ENCODE measurements at places on chromosomes 7 and 10.

DNA sequence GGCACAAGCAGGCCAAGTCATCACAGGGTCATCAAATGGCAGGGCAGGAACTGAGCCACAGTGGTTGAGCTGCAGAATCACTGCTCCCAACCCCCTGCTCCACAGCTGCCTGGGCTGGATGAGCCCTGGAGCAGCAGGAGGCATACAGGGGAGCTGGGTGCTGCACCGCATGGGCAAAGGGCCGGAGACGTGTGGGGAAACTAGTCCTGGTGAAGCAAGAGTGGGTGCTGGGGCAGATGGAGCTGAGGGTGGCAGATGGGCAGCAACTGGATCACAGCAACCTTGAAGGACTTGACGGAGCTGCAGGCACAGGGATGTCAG is 16.0 kb upstream of the VOPP1 start:
- DNase-seq = no peak

DNA sequence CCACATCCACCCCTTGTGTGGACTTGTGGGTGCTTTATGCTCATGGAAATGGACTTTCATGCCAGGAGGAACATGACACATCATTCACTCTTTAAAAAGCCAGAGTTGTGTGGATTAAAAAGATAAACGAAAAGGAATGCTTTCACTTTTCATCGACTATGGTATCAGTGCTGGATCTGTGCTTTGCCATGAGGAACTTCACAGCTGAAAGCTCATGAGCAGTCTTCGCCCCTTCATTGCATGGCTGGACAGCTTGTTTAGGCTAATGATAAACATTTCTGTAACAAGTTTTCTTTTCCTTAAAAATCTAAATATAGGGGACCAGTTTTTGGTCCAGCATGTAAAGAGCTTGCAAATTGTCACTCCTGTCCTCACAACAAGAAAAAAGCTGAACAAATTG is 173.6 kb upstream of the NPS start:
- DNase-seq = no peak

GRCh38 chr10:37711617-37712488 is 145.6 kb downstream of the ZNF248 start:
- no peak for DNase-seq

- DNase-seq = no peak
Measured at GRCh38 chr7:63117-63480, 129.3 kb upstream of the FAM20C start.

DNA sequence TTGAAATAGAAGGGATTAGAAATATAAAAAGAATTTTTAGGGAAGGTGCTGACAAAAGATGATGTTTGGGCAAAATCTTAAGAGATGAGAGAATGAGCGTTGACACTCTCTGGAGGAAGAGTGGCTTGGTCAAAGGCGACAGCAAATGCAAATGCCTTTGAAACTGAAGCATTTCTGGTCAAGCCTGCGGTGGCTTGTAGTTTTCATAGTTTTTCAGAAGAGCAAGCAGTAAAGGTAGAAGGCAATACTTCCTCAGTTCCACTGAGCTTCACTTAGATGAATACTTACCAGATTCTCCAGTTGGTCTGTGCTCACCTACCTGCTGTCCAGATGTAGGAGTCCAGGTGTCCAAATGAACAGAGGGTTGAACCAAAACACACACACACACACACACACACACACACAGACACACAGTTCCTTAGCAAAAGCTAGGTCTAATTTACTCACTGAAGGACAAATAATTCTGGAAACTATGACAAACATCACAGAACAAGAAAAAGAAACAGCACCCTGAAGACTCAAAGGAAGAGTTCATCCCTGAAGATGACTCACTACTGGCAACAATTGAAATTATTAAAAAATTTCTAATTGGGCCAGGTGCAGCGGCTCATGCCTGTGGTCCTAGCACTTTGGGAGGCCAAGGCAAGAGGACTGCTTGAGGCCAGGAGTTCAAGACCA is 12.1 kb upstream of the STK17A start:
- no peak for DNase-seq

GRCh38 chr10:131899695-131900349 is 986 bp upstream of the PPP2R2D start:
- DNase-seq = no peak

GRCh38 chr7:52753855-52754254 is 281.6 kb upstream of the POM121L12 start:
- DNase-seq = no peak

- DNase-seq = no peak
Measured at GRCh38 chr10:5360318-5360915, 4.3 kb upstream of the UCN3 start.

DNA sequence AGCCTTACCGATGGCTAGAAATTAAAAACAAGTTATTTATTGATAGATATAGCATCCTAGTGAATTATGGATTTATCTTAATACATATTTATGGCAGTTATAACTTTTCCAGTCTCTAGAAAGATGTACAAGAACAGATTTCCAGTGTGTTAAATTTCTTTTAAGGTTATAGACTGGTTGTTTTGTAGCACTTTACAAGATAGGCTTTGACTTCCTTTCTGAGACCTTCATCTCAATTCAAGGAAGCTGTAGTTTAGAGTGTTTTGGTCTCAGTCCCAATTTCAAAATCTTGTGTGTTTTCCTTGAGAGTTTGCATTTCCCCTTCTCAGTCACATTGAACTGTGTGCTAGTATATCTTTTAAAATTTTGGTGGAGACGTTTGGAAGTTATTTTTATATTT is 30.1 kb downstream of the PLEKHA1 start:
- no peak for DNase-seq

GRCh38 chr7:76133839-76134238 is 67.9 kb upstream of the SRRM3 start:
- DNase-seq = no peak

DNA sequence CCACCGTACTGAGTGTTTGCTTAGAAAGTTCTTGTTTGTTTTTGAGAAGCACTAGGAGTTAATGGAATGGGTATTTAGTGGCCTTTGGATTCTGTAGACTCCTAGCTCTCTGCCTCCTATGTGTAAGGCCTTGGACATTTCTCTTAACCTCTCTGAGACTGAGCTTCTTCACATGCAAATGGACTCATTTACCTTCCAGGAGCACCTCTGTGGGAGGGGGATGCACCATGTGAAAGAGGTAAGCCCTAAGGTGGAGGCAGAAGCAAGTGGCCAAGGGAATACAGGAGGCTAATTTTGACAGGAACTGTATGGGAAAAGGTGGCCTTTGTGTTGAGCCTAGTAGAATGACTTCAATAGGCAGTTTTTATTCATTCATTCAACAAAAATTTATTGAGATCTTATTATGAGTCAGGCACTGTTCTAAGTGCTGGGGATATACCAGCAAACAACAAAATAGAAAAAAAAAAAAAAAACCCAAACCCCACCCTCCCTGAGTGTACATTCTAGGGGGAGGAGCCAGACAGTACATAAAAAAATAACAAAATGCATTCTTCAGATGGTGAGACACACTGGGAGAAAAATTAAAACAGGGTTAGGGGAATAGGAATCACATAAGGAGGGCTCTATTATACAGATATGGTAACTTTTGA is 9.2 kb upstream of the EPHA1 start:
- DNase-seq = no peak

GRCh38 chr10:90816466-90816865 is 41.4 kb downstream of the HTR7 start:
- no peak for DNase-seq

- no peak for DNase-seq
Measured at GRCh38 chr10:75404815-75405597, 3.4 kb upstream of the ZNF503 start.

GRCh38 chr10:43093423-43094076 is 16.7 kb downstream of the RET start:
- DNase-seq = no peak

DNA sequence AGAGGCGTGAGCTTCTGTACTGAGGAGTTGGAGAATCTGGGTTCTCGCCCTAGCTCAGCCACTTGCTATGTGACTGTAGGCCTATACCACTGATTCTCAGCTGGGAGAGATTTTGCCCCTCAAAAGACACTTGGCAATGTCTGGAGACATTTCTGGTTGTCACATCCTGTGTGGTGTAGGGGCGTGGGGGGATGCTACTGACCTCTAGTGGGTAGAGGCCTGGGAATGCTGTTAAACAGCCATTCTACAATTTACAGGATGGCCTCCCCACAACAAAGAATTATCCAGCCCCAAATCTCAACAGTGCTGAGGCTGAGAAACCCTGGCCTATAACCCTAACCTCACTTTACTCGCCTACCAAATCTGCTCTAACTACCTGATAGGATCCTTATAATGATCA is 58.8 kb upstream of the GAD2 start:
- no peak for DNase-seq

DNA sequence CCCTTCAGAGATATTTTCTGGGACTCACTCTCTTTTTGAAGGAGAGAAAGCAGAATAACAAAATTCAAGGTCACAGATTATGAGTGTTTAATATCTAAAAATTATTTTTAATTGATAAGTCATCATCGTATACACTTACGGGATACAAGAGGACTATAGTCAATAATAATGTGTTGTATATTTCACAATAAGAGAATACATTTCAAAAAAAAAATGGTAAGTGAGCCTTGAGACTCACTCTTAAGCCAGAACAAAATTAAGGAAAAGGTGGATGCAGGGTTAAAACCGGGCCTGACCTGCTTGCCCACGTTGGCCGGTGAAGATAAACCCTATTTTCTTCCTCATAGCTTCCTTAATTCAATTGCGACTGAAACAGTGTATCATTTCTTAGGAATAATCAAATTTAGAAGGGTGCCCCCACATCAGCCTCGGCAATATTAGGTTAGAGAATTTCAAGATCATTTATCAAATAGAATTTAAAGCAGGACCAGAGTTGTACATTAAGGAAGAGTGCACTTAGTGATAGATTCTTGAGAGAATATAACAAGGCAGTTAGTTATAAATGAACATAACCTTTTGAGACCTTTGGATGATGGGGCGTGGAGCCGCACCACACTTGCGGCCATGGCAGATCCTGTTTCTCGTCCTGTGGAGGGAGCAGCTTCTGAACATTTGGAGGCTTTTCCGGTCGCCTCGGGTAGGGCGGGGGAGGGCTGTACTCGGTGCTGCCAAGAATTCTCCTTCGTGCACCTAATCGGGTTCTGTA is 321.8 kb downstream of the PAXIP1 start:
- no peak for DNase-seq

- no peak for DNase-seq
Measured at GRCh38 chr10:3452683-3453361, 280.2 kb upstream of the PITRM1 start.

- no peak for DNase-seq
Measured at GRCh38 chr7:2904202-2904601, 60.1 kb upstream of the GNA12 start.

DNA sequence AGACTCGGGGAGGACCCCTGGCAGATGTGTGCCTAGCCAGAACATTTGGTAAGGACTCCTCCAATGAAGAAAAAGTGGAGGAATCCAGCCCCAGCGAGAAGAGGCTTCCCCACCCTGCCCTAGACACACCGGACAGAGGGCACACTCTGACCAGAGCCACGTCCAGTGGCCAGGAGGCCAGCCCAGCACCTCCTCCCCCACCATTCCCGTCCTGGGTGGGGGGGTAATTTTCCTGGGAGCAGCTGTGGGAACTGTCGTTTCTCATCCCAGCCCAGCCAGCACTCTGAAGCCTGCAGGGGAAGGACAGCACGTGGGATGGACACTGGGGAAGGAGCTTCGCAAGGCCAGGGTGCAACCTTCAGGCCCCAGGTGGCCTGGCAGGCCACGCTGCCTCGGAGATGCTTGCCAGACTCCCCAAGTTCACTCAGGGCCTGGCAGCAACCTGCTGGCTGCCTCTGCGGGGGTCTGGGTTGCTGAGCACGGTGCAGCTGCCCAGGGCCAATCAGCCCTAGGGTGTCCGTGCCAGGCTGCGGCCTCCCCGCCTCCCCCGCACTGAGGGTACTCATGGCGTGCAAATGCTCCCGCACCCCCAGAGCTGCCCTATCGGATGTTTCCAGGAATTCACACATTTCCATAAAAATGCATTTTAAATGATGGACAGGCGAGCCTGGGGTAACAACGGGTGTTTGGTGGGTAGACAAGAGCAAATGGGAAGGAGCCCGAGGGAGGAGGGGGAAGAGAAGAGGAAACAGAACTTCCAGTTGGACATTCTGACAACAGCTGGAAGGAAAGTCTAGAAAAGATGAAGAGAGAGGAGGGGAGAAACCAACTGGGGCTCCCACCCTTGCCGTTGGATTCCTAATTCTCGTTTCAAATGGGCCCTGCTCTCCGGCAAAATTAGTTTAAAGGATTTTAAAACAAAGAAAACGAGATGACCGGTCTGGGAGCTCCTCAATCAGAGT is 1.9 kb upstream of the EN2 start:
- no peak for DNase-seq

- DNase-seq = no peak
Measured at GRCh38 chr10:124588736-124589490, 127.3 kb downstream of the LHPP start.

GRCh38 chr10:44651834-44652233 is 259.3 kb upstream of the TMEM72 start:
- no peak for DNase-seq

DNA sequence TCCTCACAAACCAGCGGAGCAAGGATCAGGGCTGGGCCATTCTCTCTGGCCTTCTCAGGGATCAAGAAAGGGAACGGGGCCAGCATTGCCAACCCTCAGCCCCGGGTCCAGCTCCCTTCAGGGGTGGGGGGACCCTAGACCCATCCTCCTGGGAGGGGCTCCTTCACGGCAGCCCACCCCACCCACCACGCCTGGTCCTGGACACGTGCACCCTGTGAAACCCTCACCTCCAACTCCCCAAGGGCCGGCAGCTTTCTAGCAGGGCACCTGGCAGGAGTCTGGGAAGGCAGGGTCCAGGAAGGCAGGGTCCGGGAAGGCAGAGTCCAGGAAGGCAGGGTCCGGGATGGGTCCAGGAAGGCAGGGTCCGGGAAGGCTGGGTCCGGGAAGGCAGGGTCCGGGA is 46.6 kb upstream of the ADGRA1 start:
- no peak for DNase-seq

- no peak for DNase-seq
Measured at GRCh38 chr10:110074758-110075671, 67.2 kb downstream of the ADD3 start.

GRCh38 chr10:32985775-32986350 is 27.8 kb upstream of the ITGB1 start:
- no peak for DNase-seq

DNA sequence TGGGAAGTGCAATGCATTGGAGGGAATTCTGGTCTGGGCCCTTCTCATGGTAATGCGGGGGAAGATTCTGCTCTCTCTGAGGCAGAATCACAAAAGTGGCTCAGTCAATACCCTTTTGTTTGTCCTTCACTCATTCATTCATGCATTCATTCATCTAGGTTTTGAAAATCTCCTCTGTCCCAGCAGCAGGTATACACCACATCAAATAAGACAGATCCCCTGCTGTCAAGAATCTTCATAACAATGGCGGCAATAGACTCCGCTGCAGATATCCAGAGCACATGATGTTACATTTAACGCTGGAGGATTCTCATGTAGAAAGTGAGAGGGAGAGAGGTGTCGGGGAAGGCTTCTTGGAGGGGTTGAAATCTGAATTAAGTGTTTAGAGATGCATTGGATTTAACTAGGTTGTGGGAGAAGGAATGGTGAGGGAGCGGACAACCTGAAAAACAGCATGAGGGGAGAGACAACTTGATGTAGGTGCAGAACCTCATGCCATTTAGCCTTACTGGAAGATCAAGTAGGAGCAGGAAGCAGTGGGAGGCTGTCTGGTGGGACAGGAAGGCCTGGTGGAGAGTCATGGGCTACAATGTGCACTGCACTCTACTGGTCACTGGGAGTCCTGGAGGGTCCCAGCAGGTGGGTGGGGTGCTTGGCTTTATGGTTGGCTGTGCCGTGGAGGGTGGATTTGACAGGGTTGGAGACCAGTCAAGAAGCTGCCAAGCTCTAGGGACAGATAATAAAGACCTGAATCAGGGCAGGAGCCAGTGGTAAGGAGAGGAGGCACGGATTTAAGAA is 5.2 kb upstream of the FAM180A start:
- no peak for DNase-seq
